GM12892 (cell line): ENCODE measurements at places on chromosomes 1 and 21.

GRCh38 chr1:59498640-59499039, 201.7 kb downstream of the FGGY start:
- no peak for DNase-seq

- no peak for DNase-seq
Measured at GRCh38 chr1:183520379-183520778, 48.1 kb downstream of the SMG7 start.

GRCh38 chr1:117209094-117209493, 1.6 kb downstream of the VTCN1 start:
- no peak for DNase-seq

DNA sequence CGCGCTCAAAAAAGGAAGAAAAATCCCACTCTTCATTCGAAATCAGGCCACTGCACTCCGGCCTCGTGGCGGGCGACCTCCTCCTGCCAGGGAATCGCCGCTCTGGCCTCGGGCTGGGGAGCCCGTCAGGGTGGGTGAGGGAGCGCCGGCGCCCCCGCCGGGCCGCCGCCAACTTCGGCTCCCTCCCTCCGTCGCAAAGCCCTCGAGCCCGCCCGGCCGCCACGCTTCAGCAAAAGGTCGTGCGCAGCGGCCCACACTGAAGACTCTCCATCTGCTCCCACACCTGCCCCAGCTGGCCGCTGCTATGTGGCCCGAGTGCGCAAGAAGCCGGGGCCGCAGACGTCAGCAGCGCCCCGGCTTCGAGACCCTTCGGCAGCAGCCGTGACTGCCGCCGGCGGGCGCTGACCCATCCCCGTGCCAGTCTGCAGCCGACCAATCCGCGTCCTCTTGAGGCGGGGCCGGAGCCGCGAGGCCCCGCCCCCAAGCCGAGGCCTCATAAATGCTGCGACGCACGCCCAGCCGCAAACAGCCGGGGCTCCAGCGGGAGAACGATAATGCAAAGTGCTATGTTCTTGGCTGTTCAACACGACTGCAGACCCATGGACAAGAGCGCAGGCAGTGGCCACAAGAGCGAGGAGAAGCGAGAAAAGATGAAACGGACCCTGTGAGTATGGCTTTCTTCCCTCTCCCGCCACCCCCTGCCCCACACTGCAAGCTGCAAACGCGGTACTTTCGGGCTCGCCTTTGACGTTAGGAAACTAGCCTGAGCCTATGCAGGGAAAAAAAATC, at the start of gene RGS2:
RGS2 (plus strand) TSS at position 522 of the 789 bp plus-strand sequence; CDS start at position 555, 33 bp downstream.
- peak; percentile 63 for DNase-seq

DNA sequence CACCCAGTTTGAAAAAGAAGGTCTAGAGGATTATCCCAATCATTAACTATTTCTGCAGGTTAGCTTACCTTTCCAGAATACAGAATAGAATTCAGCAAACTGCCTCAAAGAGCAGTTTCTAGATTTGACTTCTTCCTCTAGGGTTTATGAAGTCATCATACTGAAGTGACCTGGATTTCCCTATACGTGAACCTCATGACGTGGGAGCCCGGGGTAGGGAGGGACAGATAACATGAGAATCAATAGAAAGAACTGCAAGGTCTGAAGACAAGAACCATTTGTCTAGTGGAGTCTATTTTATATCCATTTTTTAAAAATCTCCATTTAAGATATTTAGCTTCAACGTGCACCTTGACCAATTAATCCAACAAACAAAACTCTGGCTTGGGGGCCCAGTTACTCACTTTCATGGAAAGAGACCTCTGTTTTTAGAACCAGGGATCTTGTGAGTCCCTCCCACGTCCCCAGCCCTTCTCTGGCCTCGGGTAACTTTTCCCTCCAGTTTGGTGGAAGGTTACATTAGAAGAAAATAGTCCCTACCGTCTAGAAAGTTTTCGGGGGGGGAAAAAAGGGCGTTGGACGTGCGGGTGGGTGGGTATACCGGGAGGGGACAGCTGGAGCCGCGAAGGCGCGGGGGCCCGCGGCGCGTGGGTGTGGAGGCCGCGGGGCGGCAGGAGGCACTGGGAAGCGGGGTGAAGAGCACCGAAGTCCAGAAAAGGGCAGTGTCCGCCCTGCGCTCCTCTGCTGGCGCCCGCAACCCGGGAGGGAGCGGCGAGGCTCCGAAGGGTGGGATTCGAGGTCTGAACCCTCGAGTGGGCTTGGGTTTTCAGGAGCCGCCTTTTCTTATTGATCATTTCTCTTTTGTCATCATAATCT, 13.8 kb upstream of the POGZ start:
- DNase-seq, result no peak

- no peak for DNase-seq
Measured at GRCh38 chr1:59279645-59280044, 17.2 kb upstream of the FGGY start.

DNA sequence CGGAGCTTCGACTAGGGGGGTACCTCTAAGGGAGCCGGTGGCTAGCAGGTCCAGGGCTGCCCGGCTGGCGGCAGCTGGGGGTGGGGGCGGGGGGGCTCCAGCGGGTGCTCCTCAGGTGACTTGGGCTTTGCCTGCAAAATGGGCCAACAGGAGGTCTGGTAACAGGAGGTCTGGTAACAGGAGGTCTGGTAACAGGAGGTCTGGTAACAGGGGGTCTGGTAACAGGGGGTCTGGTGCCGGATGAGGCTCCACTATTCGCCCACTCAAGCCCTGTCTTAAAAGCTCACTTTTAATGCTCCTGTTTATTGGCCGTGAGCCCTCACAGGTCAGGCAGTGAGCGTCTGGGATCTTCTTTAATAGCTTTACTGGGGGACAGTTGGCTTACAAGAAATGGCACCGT, 40.4 kb upstream of the ACTRT2 start:
- no peak for DNase-seq

GRCh38 chr1:229087906-229088305, 183.0 kb upstream of the RAB4A start:
- no peak for DNase-seq

DNA sequence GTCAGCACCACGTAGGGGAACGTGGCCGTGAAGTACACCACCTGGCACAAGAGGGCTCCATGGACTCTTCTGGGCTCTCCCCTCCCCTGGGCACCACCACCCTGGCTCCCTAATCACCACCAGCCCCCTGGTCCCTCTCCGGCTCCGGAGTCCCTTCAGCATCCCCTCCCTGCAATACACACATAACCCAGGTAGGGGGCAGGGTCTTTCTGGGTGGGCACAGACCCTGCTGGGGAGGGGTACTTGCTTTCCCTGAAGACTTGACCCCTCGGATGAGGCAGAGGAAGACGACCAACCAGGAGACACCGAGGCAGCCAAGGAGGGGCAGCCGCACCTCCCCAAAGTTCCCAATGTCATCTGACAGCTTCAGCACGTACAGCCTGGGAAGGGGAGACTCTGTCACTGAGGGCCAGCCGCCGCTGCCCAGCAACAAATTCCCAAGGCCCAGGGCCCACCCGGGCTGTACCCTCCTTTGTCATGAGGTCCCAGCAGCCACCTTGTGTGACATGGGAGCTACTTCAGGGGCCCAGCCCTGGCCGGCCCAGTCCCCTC, 11.3 kb downstream of the CCDC24 start:
- DNase-seq, result no peak

DNA sequence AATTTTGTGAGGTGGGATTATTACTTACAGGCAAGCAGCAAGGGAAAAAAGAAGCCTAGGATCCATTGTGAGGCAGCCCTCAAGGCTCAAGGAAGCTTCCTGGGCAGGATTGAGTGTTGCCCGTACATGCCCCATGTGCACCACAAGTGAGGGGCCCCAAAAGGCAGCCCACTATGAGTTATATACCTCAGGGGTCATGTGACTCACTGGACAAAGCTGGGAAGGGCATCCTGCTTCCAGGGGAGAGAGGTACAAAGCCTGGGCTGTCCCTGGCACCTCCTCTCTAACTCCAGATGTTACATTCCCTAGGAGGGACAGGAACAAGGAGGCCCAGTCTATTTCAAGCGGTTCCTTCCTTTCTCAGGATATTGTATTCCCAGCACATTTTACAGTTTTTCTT, 34.0 kb upstream of the CD1D start:
- DNase-seq, result no peak

GRCh38 chr1:45647248-45648021, 23.6 kb upstream of the CCDC17 start:
- DNase-seq, result no peak

DNA sequence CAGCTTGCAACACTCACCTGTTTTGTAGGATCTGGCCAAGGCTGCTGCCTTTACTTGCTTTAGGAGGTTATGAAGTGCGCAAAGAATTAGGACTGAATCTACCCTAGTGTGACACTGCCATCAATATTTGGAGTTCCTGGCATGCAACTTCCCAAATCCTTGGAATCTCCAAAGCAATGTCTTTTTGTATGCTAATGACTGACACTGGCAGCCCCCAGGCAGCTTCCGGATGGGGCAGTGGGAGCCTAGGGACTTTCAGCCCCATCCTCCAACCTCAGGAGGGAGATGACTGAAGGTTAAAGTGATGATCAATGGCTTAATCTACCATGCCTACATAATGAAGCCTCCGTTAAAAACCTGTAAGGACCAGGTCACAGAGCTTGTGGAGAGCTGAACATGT, 5.5 kb downstream of the RCC2 start:
- no peak for DNase-seq

DNA sequence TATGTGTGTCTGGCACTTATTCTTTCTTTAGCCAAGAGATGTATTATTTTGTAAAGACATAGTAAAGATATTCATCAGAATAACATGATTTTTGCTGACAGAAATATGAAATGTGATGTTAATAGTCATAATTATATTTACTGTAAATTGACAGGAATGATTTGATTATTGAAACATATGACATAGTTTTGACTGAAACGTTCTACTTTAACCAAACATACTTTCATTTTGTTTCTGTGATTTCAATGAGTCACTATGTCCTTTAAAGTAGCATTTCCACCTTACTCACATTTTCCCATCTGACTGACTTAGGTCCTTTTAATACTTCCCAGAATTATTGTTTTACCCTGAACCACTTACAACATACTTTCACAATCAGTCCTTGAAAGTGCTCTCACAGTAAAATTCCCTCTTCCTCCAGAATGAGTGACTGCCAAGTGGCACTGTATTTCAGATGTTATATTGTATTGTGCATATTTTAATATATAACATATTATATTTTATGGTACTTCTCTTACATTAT, 437.9 kb downstream of the NCAM2 start:
- DNase-seq, result no peak

DNA sequence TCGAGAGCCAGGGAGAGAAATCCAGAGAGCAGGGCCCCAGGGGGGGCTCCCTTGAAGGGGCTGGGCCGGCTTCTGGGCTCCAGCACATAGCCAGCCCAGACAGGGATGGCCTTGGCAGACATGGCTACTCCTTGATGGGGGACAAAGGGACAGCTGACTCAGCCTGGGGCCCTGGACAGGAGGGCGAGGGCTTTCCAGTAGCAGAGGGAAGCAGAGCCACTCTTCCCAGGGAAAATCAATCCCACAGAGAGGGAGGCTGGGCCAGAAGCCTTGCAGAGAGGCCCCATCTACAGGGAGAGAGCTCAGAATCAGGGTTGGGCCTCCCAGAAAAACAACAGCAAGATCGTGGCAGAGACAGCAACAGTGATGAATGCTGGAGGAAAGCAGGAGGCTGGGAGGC, 15.6 kb downstream of the IGFN1 start:
- no peak for DNase-seq

DNA sequence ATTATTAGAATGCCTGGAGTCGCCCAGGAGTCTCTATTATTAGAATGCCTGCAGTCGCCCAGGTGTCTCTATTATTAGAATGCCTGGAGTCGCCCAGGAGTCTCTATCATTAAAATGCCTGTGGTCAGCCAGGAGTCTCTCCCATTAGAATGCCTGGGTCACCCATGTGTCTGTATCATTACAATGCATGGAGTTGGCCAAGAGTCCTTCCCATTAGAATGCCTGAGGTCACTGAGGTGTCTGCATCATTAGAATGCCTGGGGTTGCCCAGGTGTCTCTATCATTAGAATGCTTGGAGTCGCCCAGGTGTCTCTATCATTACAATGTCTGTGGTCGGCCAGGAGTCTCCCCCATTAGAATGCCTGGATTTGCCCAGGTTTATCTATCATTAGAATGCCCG, 66.9 kb downstream of the RNF187 start:
- no peak for DNase-seq
